ENCODE measurements at places on chromosomes 7 and 10. TPM values are rescaled to one million over a fixed set of nuclear protein-coding genes. Genes with fewer than 3 reads are reported as not detected.

ACSM6 gene
- not detected for total RNA-seq

AP5Z1 gene
- 19.1 TPM for total RNA-seq

BTBD16 gene
- total RNA-seq, result 0.41 TPM

ZNF479 gene
- total RNA-seq, result not detected

FAM221A gene
- total RNA-seq, result 2.7 TPM

LRRN3 gene
- total RNA-seq, result 2.5 TPM

FKBP9 gene
- total RNA-seq, result 198 TPM

GRCh38 chr10:132918617-132919373, 23.6 kb downstream of the CFAP46 start:
- peak; percentile 34 for DNase-seq

DNA sequence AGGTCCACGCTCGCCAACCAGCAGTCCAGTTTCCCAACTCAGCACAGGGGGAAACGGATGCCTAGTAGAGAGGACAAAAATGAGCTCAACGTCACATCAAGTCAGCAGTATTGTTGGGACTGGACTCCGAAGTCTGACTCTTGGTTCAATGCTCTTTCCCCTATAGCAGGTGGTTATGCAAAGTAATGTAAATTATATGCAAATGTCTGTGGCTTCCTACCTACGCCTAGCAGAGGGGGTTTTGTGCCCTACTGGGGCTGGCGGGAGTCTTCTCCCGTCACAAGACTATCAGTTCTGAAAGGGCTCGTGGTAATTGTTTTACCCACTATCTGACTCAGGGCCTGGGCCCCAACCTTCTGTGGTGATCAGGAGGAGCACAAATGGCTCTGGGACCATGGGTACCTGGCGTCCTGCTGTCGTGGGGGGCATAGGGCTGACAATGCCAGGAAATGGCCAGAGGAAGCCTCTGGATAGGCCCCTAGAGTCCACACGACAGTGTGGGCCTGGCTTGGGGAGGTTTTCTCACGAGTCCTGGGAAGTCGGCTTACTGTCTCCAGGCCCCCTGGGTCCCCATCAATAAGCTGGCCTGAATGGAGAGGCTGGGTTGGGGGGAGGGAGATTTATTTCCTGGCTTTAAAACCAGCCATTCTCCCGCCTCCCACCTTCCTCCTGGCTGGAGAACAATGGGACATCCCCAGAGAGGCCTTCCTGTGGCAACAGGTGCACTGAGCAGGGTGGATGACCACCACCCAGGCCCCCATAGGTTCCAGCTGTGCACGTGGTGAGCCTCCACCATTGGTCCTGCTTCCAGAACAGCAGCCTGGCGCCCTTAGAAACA, 41.8 kb downstream of the UNC5B start:
- DNase-seq, result no peak

GRCh38 chr10:51711519-51711891, 12.1 kb upstream of the CSTF2T start:
- no peak for DNase-seq

GRCh38 chr7:46955531-46955930, 626.4 kb downstream of the TNS3 start:
- no peak for DNase-seq

DNA sequence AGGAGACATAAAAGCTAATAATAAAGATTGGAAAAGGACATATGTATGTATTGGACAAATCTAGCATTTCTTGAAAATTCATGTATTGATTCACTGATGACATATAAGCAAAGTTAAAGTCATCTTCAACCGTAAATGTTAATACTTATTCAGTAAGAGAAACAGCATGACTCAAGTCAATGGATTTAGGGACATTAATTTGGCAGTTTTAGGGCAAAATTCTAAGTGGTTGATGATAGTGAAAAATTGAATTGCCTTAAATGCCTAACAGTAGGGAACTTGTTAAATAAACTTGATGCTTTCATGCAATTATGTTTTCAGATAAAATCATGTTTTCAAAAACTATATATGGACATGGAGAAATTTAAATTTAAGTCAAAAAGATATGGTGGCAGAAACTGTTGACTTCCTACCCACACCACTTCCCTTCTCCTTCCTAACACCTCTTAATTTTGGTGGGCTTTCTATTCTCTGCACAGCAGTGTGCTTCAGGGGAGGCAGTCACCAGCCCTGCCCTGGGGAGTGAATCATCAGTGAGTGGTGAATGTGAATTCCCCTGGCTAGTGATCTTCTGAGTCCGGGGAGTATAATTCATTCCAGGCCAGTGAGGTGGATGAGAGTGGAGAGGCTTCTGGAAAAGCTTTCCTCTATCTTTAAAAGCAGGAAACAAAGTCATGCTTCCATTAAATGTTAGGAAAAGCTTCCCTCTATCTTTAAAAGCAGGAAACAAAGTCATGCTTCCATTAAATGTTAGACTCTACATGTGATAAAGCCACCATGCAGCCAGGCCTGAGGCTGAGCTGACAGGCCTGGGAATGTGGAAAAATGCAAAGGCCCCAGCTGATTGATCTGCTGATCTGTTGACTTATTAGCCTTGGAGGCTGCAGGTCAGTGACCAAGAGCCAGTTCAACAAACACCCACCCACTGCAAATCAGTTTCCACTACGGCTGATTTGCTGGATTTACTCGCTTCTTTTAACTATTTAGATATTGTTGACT, 25.2 kb upstream of the ITGB1 start:
- no peak for DNase-seq

- DNase-seq, result no peak
Observed at GRCh38 chr7:18639711-18640110, 144.2 kb downstream of the HDAC9 start.

DNA sequence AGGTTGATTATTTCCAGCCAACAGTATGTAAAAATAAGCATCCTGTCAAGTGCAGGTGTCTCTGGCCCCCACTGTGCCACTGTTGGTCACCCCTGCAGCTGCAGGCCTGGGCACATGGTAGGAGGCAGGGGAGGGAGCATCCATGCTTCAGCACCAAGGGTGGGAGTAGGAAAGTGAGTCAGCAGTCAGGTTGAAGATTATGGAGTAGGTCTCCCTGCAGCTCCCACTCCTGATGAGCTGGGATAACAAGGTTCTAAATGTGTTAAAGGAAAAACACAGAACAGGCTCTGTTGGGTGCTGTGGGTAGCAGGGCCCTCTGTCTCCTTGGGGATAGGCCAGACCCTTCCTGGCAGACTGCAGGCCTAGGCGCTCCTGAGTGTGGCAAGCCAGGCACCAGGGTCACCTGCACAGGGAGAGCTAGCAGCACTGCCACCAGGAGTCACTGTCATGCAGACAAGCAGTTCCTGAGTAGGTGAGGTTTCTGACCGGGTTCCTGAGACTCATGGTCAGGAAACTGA, 59.3 kb downstream of the NUDCD3 start:
- DNase-seq, result no peak

- DNase-seq, result no peak
Observed at GRCh38 chr10:32793033-32793432, 165.0 kb downstream of the ITGB1 start.

GRCh38 chr7:120794106-120794729, 63.7 kb downstream of the TSPAN12 start:
- no peak for DNase-seq

DNA sequence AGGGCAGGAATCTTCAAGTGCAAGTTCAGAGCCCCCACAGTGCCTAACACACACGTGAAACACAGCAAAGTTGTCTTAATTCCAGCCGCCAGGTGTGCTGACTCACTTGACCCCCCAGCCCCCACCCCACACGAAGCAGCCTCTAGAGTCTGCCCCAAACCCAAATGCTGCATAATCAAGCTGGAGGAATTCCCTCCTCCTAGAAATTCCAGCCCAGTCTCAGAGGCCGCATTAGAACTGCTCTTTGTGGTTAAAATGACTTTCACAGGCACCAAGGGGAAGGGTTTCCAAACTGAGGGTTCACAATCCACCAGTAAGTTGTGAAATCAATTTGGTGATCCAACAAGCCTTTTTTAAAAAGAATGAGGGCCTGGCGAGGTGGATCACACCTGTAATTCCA, 67.0 kb upstream of the PLXNA4 start:
- DNase-seq, result no peak

GRCh38 chr10:50857579-50857978, 27.8 kb downstream of the A1CF start:
- DNase-seq, result no peak

DNA sequence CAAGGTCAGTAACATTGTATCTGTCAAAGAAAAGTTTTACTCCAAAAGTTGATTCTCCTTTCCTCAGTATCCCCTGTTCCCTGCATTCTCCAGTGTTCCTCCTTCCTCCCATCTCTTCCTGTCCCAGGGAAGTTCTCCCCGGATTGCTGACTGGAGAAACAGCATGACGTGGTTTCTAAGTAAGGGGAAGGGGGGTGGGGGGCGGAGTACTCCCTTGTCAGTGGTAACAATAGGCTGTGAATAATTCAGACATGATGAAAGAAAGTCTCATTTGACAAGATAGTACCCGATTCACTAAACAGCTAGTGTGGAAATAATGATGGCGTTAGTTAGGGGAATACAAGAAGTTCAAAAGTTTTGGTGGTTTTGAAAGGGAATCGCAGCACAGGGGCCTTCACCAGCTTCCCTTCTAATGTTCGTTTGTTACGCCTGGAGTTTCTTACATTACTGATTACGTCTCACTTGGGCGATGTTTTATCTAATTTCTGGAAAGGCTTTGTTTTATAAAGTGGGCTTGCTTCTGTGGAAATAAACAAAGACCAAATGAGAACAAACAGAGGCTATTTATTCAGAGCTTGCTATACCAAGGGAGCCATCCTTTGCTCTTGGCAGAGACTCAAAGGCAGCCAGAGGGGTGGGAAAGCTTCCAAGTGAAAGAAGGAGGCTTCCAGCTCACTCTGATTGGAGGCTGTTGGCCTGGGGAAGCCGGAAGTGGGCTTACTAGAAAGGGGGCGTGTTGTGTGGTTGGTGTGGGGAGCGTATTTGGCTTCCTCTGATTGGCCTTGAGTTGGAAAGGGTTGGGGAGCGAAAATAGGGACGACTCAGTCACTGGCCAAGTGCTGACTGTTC, 453.7 kb downstream of the SDK1 start:
- DNase-seq, result peak; percentile 80

GRCh38 chr7:96238976-96239766, 82.7 kb downstream of the SLC25A13 start:
- no peak for DNase-seq

DNA sequence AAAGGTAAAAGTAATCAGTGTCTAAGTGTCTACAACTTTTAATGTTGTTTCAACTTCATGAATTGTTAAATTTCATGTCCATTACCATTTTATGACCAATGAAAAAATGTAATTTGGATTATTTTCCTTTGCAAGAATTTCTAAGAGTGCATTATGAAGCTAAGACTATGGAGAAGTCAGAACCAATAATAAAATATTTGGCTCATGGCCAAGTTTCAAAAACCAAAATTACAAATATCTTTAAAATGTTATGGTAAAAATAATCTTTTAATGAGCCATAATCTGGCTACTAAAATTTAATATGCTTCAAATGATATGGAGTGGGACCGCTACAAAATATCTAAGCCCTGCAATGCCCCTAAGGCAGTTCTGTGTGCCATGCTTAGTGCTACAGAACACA, 294.1 kb upstream of the SMIM30 start:
- no peak for DNase-seq

GRCh38 chr7:127678337-127678736, 26.3 kb downstream of the SND1 start:
- no peak for DNase-seq

DNA sequence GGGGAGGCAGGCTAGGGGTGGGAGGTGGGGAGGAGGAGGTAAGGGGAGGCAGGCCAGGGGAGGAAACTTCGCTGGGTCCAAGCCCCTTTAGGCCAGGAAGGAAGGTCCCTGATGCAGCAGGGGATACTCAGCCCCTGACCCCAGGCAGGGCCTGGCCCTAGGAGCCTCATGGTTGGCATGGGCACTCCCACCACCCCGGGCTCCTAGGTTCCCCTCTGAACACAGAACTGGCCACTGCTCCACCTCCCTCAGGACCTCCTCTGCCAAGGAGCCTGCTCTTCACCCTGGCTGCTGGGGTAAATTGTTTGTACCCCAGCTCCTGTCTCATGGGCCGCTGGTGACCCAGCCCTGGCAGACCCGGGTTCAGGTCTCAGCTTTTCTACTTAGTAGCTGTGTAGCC, 25.8 kb upstream of the CHST15 start:
- no peak for DNase-seq

DNA sequence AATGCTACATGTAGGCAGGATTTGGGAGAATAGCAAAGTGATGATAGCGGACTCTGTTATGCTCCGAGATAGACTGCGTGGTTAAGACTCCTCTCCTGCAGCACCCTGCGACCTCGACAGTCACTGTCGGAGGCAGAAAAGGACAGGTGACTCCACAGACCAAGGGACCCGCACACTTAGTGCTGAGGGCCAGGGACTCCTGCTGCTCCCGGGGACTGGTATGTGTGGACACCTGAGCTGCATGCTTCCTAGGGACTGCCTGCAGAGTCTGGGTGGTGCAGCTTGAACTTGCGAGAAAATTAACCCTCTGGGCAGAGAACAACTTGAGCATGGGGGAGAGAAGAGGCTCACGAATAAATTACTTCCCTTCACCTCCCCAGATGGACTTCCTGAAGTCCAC, 407.1 kb upstream of the PFKP start:
- DNase-seq, result no peak

DNA sequence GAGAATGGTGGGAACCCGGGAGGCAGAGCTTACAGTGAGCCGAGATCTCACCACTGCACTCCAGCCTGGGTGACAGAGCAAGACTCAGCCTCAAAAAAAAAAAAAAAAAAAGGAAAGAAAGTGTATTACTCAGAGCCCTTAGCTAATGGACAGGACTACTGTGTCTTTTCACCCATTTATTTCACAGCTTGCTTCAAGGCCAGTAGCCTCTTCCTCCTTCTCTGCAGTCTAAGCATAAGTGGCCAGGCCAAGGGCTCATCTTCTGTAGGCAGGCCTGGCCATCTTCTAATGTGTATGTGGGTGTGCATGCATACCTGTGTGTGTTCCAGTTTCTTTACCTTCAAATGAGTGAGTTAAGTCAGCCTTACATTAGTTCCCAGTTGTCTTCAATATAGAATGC, 94.8 kb upstream of the GDF10 start:
- DNase-seq, result no peak

GRCh38 chr7:85000735-85001350, 186.0 kb downstream of the SEMA3D start:
- DNase-seq, result peak; percentile 93

- DNase-seq, result peak; percentile 67
Observed at GRCh38 chr7:6403907-6404306, 43.8 kb downstream of the DAGLB start.

DNA sequence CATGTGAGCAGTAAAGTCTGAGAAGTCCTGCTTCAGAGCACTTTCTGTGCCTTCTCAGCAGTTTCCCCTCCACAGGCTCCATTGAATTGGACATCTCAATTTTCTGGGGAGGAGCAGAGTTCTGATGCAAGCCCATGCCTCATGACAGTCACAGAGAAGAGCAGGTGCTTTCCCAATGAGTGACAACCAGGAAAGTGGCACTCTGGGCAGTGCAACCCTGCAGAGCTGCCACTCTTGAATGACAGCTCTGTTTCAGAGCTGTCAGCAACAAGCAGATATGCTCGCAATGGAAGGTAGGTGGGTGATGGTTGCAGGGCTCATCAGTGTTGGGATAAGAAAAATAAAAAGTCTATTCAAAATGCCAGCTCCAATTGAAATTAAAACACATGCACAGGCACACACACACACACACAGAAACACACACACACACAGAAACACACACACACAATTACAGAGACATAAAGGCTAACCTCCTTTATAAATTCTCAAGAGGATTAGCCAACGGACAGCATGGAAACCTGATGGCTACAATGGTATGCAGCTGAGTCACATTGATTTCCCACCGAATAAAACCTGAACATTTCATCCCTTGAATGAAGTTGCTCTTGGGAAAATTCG, 50.5 kb downstream of the C10orf67 start:
- DNase-seq, result no peak

GRCh38 chr10:50470798-50471582, 152.8 kb downstream of the SGMS1 start:
- peak; percentile 16 for DNase-seq

- no peak for DNase-seq
Observed at GRCh38 chr10:111081595-111081994, 4.8 kb downstream of the ADRA2A start.

All from tongue (tissue), 3 donors.